Fibroblast of the conjunctiva (primary cell): ENCODE measurements at places on chromosomes 16 and 17.
A peak's percentile ranks its signal among the peaks of the same experiment; 100 is the strongest.

DNA sequence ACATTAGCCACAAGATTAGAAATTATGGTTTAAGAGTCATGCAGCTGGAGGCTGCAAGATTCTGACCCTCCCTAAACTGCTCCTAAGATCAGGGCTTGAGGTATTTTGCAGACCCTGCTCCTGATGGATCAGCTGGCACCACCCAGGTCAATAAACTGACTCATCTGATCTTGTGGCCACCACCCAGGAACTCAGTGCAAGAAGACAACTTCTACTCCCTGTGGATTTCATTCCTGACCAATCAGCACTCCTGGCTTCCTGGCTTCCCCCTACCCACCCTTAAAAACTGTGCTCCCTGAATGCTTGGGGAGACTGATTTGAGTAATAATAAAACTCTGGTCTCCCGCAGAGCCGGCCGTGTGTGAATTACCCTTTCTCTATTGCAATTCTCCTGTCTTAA, 25.0 kb upstream of the MILR1 start:
- no peak for DNase-seq

DNA sequence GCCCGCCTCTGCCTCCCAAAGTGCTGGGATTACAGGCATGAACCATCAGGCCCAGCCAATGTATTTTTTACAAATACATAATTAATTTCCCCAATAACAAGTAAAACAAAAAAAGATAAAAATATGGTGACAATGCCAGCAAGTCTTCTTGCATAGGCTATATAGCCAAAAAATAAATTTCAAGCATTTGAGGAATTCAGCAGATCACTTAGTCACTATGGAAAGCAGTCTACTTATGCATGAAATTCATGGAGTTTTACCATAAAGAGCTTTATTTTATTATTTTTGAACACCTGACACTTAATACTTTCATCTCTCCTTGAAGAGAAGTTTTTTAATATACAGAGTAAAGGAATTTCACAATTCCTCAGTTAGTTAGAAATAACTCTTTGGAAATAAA, 56.4 kb downstream of the BRIP1 start:
- DNase-seq = no peak

GRCh38 chr17:31074772-31075555, 19.8 kb upstream of the NF1 start:
- no peak for DNase-seq

- no peak for DNase-seq
Observed at GRCh38 chr16:49330562-49331201, 42.9 kb upstream of the C16orf78 start.

- no peak for DNase-seq
Observed at GRCh38 chr17:71764505-71764904, 356.3 kb upstream of the SOX9 start.

DNA sequence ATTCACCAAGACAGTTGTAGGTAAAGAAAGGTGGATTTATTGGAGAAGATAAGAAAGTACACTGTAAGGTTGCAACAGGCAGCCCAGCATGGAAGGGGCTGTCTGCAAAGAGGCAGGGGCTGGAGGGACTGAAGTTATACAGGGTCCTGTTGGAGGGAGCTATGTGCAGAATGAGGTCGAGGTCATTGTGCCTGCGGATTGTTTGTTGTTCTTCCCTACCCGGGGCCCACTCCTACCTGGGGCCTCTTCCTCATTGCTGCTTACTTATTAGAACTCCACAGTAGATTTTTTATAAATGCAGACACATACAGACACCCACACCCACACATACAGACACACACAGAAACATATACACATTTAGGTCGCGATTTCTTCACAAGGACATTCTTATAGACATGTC, 466.2 kb downstream of the MAF start:
- DNase-seq = no peak

GRCh38 chr16:68009157-68009735, 6.5 kb downstream of the DPEP2NB start:
- no peak for DNase-seq

DNA sequence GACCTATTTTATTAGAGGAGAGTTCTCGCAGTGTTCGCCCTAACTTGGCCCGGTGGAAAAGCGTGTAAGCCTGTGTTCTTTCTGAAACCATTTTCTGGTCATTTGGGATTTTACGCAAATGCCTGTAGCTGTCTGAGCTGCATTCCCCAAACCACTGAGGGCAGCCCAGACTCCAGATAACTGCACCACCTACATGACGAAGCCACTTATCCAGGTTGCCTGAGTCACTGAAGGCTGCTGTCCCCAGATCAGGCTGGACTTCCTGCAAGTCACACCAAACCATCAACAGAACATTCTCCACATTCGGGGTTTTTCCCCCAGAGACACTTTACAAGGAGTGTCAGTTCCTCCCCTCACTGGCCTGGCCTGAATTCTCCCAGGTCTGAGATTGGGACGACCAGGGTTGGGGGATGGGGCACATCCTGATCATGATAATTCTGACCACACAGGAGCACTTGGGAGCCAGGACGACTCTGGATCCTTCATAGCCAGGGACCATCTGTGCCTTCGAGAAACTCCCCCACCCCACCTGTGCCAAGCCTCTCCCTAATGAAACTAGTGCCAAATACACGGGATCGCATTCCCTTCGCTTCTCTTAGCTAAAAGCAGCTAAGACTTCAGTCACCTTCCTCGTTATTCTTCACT, 2.3 kb downstream of the RPRML start:
- DNase-seq = no peak

DNA sequence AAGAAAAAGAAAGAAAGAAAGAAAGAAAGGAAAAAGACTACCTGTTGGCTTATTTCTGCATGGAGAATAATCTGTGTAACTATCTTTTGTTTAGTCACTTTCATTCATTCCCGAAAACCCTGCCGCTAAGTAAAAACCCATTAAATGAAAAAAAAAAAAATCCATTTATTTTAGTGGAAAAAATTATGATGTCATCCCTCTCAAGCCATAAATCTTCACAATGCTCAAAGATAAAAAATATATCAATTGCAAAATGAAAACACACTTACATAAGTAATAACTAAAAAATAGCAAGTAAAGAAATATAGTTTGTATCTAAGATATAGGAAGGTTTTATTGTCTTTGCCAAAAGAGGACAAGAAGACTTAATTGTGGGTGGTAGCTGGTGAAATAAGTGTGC, 46.5 kb upstream of the CPPED1 start:
- no peak for DNase-seq

- no peak for DNase-seq
Observed at GRCh38 chr16:19678804-19679203, 39.2 kb downstream of the KNOP1 start.

DNA sequence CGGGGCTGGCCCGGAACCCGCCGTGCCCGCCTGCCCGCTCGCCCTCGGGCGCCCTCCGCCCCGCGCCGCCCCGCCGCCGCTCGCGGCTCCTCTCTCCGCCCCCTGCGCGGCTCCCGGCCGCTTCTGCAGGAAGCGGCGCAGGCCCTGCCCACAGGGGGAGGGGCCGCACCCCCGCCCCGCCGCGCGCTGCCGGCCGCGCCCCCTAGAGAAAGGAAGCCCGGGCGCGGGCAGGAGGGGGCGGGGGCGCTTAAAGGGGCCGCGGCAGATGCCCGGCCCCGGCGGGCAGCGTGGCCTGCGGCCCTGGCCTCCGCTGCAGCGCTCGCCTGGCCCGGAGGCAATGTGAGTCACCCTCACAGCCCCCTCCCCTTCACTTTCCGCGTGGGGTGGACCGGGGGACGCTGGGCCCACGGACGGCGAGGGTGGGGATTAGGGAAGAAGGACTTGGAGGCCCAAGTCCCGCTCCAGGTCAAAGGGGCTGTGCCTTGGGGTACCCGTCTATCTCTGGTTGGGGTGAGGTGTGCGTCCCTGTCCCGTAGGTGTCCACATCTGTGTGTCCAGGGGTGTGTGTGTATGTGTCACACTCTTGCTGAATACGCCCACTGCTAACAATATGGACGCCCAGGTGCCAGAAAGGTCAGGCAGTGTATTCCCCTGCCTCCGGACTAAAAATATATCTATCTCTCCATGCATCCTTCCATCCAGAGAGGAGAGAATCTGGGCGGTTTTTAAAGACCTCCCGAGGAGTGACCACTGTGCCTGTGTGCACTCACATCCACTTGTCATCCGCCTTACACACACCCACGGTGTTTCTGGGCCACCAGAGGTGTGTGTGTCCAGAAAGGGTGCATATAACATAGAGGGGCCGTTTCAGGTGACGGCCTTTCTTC, at the start of gene GIT1:
GIT1 (minus strand) TSS at position 125 of the 887 bp plus-strand sequence. CDS start 270 bp downstream, outside the sequence.
- peak; percentile 65 for DNase-seq

DNA sequence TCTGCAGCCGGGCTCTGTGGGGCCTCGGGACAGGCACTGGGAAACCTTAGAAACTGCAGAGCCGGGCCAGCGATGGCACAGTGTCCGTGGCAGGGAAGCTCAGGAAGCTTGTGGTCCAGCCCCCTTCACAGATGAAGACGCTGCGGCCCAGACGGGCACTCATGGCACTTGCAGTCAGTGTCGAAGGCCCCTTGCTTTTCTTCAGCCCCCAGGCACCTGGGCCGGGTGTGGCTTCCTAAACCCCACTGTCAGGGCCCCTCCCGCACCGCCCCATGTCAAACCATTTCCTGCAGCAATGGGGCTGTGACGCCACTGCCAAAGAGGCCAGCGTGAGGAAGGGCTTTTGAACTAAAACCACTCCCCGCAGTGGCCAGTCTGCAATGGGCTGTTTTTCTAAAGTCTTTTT, 164.0 kb downstream of the LAT start:
- no peak for DNase-seq

GRCh38 chr17:11986942-11987329, 10.3 kb downstream of the ZNF18 start:
- DNase-seq = peak; percentile 39

GRCh38 chr16:8614435-8615029, 7.0 kb upstream of the METTL22 start:
- no peak for DNase-seq

DNA sequence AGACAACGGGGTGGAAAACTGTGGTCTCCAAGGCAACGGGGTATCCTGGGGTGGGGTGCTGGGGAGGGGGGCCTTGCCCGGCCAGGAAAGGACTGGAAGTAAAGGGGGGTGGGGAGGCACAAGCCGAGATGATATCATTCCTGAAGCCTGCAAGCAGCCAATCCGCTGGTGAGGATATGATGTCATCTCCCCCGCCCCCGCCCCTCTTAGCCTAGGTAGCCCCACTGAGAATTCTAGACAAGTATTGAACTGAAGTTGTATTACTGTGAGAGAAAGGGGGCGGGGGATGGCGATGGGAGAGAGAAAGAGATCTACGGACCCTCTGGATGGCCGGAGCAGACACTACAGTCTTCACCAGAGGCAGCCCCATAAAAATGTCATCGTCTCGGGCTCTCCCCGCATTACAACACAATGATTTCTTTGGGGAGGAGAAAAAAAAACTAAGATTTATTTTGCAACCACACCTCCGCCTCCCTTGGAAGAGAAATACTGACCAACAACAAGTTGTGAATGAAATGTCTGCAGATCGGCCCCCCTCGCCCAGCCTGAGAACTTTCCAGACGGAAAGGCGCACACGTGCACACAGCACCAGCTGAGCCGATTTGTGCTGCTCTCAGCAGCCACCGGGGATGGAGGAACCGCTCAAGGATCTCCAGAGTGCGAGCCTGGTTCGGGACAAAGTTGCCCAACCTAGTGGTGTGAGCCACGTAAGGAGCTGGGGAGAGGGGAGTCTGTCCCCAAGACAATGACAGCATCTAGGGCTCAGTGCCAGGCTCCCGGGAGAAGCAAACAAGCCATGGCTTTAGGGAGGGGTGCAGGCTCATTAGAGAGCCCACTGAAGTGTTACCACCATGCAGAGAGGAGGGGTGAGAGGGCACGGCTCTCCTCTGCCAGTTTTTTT, 222.1 kb downstream of the SOX9 start:
- DNase-seq = no peak

DNA sequence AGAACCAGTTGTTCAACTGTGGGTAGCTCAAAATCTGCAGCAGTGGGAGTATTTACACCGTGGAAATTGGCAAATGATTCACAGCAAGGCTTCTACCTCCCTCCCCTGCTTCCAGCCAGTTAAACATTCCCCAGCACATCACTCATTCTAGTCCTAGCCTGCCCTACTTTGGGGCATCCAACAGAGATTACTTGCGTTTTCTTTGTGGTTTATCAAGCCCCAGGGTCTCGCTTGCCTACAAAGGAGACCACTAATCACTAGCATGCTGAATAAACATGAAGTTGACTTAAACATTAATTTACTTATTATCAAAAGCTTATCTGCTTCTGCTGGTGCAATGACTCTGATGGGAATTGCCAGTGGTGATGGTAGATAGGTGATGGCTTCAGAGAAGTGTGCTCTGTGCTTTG, 94.5 kb downstream of the MARF1 start:
- no peak for DNase-seq

GRCh38 chr16:69017036-69017783, 88.2 kb upstream of the HAS3 start:
- DNase-seq = no peak

DNA sequence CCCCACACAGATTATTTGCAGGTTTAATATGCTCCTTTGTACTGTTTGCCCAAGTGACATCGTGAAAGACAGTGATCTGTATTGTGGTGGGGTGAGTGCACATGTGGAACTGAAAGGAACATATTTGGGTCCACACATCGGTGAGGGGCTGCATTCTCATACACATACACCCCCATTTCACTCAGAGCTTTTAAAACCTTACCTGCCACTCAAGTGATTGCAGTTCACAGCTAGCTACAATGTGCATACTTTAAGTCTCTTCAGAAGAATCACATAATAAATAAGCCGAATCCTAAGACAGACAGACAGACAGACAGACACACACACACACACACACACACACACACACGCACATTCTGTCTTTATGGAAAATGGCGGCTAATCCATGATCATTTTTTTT, 102.6 kb downstream of the AATF start:
- no peak for DNase-seq

- no peak for DNase-seq
Observed at GRCh38 chr16:57284209-57284951, at the start of gene PLLP. Gene PLLP (minus strand): TSS chr16:57284672. CDS start chr16:57284540, 132 bp downstream.

GRCh38 chr17:17416400-17417360, 60.1 kb upstream of the MED9 start:
- no peak for DNase-seq

- DNase-seq = no peak
Observed at GRCh38 chr16:53087101-53087500, 32.3 kb downstream of the CHD9 start.

GRCh38 chr17:59372138-59372751, 40.8 kb downstream of the YPEL2 start:
- no peak for DNase-seq

DNA sequence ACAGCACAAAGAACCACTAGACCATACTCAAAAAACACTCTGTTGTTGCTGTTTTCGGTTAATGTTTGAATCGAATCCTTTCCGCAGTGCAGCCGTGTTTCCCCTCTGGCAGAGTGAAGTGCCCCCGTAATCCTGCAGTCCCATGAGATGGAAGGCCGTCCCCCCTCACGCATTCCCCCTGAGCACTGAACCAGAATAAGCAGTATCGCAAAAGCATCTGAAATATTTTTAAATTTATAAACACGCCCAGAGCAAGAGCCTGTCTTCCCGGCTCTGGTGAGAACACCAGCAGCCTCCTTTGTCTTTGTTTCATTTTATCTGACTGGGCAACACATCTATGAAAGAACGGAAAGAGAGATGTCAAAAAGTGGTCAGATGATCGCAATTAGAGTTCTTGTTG, 121.0 kb upstream of the ADAMTS18 start:
- DNase-seq = no peak

GRCh38 chr16:65655802-65656201, 533.9 kb upstream of the CDH11 start:
- DNase-seq = no peak

GRCh38 chr17:42233156-42233555, 38.9 kb upstream of the GHDC start:
- no peak for DNase-seq

GRCh38 chr16:69820926-69821541, 58.9 kb downstream of the WWP2 start:
- DNase-seq = peak; percentile 57
